ENCODE measurements at places on chromosomes 5 and 9.

- no peak for DNase-seq
These were observed 86.3 kb upstream of the IRX1 start for GRCh38 chr5:3509290-3509689.

- DNase-seq, result no peak
These were observed 109.2 kb downstream of the FBXL7 start for GRCh38 chr5:15609076-15609725.

DNA sequence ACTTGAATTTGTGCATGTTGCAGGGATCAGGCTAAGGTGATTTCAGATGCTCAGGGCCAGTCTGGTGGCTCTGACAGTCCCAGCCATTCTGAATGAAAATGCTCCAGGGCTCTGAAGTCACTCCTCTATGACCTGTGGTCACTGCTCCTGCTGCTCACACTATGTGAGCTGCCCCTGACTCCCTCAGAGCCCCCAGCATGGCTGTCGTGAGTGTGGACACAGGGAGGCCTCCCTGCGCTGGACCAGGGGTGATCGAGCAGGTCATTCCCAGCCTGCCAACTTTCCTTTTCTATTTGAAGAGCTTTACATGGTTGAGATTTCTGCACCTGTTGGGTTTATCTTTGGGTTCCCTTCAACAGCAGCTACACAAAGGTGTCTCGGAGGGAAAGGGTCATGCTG lies 74.5 kb downstream of the WNK2 start:
- DNase-seq, result peak; percentile 42

GRCh38 chr9:87141124-87141523 lies 193.8 kb upstream of the GAS1 start:
- no peak for DNase-seq
